ENCODE measurements at places on chromosomes 5 and 9.

DNA sequence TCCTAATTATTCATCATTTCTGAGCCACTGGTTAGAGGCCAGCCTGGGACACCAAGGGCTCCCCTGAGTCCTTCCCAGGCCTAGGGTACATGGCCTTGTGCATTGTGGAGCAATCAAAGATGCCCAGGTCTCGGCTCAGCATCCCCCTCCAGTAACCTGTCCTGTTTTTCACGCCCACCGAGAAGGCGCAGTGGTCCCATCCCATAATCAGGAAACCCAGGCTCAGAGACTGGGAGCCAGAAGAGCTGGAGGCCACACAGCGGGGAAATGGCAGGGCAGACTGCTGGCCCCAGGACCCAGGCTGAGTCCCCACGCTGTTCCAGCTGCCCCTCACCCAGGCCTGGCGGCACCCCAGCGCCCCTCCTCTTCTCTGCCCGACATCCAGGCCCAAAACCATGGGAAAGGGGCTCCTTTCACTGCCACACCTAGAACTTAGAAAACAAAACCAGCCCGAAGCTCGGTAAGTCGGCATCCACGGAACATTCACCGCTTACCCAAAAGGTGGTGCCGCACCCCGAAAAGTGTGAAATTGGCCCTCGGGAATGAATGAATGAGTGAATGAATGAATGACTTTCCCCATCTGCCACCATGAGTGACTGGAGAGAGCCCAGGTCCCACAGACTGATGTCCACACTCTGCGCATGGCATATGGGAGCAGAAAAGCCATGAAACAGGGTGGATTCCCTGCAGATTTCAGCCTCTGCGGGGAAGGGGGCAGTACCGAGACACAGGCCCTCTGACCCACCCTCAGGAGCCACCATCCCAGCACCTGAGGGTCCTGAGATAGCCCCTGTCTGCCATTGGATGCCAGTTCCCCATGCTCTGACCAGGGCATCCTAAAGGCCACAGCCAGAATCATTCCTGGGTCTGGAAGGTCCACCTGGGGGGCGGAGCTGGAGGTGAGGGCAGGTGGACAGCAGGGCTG lies 132.5 kb downstream of the OLFM1 start:
- no peak for DNase-seq

GRCh38 chr5:11962122-11962521 lies 57.9 kb upstream of the CTNND2 start:
- no peak for DNase-seq

- DNase-seq = no peak
These were observed 257.8 kb downstream of the BNC2 start for GRCh38 chr9:16612627-16613026.

DNA sequence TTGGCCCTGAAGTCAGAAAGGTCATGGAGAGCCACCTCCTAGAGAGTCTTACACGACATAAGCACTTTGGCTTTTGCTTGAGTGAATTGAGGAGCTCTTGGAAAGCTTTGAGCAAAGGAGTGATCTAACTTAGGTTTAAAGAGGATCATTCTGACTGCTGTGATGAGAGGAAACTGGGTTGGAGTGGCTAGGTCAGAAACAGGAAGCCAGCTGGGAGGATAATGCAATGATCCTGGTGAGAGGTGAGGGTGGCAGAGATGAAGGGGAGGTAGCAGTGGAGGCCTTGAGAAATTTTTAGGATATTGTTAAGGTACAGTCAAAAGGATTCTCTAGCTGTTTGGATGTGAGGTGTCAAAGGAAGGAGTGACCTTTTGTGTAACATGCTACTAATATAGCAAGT lies 32.2 kb upstream of the ROPN1L start:
- DNase-seq = no peak

GRCh38 chr5:68033029-68033428 lies 182.5 kb upstream of the PIK3R1 start:
- no peak for DNase-seq
